Stimulated activated CD4-positive, alpha-beta T cell treated with anti-CD3 and anti-CD28 coated beads, Interleukin-12 subunit alpha, Interleukin-12 subunit beta, amount 100 ng/mL, for 4 hours (primary cell): ENCODE measurements at places on chromosomes 13 and 19.

DNA sequence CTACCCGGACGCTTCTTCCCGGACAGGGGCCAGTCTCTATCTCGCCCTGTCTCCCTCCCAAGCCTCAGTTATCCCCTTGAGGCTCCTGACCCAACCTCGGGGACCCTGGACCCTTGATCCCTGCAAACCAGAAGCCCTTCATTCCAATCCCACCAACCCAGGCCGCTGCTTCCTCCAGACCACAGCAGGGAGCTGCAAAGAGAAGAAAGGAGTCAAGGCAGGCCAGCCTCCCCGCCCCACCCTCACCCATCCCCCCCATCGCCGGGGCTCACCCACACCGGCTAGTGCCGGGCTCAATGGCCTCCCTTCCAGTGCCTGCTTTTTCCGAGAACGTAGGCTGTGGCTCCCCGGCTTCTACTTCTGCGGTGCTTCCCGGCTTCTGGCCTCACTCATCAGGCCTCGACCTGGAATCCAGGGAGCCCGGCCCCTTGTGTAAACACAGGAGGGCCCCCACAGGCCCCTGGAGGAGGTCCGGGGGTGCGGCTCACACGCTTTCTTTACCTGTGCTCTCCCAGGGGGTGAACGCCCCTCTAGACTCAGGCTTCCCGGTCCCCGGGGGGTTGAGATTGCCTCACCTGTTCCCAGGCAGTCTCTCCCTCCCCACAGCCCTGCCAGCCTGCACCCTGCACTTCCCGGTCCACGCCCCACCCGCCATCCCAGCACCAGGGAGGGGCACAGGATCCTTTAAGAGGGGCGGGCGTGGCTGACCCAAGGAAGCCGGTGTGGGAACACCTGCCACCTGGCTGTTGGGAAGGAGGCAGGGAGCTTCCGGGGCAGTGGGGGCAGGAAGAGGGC is at the start of gene FAM83E:
TSS of gene FAM83E (minus strand) at position 641 of the 795 bp plus-strand sequence. CDS start 1,704 bp downstream, outside the sequence.
- DNase-seq, result peak; percentile 40

GRCh38 chr13:20193907-20194631 is 1.3 kb upstream of the GJB2 start:
- no peak for DNase-seq

- DNase-seq, result no peak
Measured at GRCh38 chr13:48925001-48925400, 50.7 kb upstream of the FNDC3A start.

- DNase-seq, result no peak
Measured at GRCh38 chr13:66440938-66441337, 789.2 kb downstream of the PCDH9 start.

GRCh38 chr19:408441-408901 is 476 bp downstream of the C2CD4C start:
- DNase-seq, result no peak

- DNase-seq, result no peak
Measured at GRCh38 chr13:113769106-113769505, 10.1 kb downstream of the TMEM255B start.

GRCh38 chr13:107088061-107088460 is 520.1 kb upstream of the ARGLU1 start:
- no peak for DNase-seq

DNA sequence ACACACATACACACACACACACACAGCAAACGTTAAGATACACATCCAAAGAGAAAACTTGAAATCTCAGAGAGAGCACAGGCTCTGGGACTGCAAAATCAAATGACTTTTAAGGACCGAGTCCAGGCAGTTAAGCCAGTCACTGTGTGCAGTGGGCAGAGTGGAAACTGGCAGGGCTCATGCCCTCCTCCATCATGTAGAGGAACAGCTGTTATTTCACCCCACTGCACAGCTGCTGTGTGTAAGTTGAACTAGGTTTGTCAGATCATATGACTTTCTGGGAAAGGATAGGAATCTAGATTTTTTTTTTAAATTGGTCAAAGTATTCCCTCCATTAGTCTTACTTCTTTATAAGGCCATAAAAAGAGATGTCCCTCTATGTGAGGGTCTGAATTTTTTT is 1002.1 kb downstream of the UQCRFS1 start:
- DNase-seq, result no peak

DNA sequence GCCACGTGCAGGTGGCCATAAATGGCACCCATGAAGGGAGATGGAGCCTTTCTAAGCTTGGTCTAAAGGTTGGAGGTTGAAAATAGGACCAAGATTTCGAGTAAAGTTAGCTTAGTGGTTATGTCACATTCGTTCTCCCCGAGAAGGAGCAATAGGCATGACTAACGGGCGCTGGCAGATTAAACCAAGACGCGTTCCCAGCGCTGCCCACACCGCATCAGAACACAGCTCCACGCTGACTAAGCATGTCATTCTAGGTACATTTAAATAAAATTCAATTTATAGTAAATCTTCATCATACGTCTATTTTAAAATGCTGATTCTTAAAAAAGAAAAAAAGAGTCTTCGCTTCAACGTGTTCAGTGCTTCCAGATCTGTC is 95.0 kb upstream of the IRS2 start:
- no peak for DNase-seq

- no peak for DNase-seq
Measured at GRCh38 chr19:8192221-8192820, 16.8 kb upstream of the CERS4 start.

- DNase-seq, result no peak
Measured at GRCh38 chr13:113364311-113364889, 470 bp upstream of the GRTP1 start.

DNA sequence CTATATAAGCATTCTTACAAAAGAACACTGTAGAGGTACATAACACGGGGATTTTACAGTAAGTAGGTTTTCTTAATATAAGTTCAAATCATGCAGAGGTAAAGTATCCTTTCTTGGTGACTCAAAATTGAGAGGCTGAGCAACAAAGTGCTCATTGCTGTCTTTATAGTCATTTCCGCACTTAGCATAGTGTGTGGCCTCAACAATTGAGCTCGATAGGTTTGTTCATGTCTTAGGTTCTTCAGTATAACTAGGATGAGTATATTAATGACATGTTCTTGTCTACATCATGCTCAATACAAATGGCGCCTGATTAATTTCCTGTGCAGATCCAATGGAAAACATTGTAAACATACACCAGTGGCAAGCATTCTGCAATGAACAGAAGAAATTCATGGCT is 1.4 kb downstream of the WDFY2 start:
- no peak for DNase-seq

DNA sequence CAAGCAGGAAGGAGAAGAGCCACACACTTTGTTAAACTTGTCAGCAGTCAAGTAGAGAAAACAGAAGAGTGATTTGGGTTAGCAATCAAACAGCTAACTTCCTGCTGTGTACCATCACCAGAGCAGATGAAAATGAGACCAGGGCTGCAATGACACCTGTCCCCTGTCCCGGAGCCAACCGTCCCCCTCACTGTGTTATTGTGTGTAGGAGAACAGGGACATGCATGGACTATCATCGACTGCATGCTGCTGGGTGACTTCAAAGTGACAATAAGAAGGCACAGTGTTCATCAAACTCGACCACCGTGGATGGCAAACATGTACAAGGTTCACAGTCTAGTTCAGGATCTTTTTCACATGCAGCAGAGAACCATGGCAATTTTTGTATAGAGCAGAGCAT is 94.0 kb upstream of the SLC15A1 start:
- DNase-seq, result no peak

- no peak for DNase-seq
Measured at GRCh38 chr13:21289475-21289874, 113.0 kb downstream of the MRPL57 start.

DNA sequence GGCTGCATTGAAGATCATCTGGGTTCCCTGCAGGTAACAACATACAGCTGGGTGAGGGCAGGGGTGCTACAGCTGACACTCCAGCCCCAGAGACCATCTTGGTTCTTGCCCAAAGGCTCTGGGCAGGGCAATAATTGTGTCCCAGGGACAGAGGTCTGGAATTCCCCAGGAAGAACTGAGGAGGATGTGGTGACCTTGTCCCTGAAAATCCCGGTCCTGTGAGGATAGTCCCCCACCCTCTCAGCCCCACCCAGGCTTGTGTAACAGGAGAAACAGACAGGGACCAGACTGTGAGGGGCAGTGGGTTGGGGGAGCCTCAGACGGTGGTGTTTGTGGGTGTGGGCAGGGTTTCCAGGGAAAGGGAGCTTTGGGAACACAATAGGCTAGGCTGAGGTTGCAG is 63.5 kb downstream of the COLGALT1 start:
- DNase-seq, result no peak

DNA sequence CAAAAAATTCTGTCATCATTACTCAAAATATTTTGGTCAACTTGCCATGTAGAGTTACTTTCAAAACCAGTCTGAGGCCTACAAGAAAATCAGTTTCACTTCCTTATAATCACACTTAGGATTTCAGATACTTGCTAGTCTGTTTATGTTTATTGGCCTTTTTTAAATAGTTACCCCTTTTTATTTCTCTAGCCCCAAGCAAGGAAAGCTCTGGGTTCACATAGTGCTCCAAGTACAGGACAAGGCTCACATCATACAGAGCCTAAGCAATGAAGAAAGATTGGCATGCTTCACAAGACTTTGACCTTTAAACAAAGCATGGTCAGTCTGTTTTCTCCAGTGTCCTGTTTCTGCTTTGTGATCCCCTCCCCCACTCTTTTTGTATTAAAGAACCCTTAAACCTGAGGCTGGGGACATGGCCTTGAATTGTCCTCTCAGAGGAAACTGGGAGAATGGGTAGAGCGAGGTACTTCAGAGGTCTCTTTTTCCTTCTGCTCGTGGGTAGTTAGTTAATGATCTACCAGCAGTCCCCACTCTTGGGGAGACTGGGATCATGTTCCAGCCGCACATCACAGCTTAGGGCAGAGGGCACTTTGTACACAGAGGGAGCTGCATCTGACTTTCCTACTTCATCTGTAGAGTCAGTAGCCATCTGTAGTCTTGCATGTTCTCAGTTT is 30.7 kb downstream of the CEACAM1 start:
- DNase-seq, result no peak

DNA sequence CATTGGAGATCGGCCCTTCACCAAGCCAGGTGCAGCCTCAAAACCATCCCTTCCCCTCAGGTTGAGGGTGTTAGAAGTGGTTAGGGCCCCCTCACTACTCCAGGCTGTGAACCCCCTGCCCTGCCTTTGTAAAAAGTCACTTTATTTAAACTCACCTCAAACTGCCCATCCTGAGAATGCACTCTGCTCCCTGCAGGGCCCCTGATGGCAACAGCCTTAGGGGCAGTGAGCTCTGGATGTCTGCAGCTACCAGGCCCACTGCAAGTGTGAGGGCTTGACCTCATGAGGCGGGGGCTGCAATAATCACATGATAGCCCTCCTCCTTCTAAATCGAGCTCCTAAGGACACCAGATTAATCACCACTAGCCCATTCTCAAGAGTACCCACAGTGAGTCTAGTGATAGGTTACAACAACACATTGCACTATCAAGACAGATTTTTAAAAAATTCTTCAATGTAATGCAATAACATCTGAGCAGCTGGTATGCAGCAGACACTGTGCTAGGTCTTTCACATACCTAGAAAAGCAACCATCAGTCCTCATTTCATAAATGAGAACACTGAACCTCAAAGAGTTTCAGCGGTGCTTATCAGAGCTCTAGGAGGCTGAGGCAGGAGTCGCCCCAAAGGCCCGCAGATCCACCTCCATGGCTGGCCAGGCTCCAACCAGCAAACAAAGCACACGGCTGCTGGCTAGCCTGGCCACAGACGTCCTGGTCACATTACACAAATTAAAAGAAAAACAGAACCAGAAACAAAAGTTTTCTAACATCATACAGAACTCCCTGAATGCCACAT is 26.0 kb downstream of the SLC7A1 start:
- no peak for DNase-seq

DNA sequence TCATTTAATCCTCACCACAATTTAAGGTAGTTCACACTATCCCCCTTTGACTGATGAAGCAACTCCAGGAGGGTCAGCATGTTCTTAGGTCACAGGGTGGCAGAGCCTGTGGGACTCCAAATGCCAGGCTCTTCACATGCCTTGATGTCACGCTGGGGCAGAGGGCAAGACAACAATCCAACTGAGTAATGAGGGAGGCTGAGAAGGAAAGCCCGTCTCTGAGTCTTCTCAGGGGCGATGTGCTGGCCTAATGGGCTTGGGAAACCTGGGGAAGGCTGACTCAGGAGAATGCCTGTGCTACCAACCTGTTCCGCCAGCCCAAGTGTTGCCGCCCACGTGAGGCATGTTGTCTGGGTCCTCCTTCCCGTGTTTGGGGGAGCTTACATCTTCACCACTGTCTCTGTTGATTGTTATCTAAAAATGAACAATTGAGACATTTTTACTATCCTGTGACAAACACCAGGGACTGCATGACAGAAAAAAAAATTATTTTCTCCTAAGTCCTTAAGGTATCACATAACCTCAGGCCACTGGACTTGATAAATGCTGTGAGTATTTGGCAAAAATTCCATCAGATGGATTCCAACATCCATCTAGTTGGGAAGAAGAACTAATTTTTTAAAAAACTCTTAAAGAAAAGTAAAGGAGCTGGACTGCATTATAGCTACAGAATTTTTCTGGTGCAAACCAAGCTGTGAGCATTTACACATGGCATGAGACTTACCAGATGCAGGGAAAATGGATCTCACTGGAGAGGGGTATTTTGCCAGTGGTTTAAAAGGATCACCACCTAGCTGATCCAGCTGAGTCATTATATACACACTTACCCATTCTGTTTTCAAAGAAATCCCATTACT is 157.5 kb downstream of the RGCC start:
- no peak for DNase-seq

GRCh38 chr19:46784262-46785053 is 3.9 kb downstream of the SLC1A5 start:
- DNase-seq, result peak; percentile 54

GRCh38 chr19:10420444-10421239 is at the start of gene PDE4A:
Gene PDE4A (plus strand): TSS chr19:10420538. CDS start chr19:10420765, 227 bp downstream.
- no peak for DNase-seq

- peak; percentile 73 for DNase-seq
Measured at GRCh38 chr13:97221989-97222700, at the start of gene MBNL2. Gene MBNL2 (plus strand): TSS chr13:97222333. CDS start chr13:97276236, 53,903 bp downstream.

DNA sequence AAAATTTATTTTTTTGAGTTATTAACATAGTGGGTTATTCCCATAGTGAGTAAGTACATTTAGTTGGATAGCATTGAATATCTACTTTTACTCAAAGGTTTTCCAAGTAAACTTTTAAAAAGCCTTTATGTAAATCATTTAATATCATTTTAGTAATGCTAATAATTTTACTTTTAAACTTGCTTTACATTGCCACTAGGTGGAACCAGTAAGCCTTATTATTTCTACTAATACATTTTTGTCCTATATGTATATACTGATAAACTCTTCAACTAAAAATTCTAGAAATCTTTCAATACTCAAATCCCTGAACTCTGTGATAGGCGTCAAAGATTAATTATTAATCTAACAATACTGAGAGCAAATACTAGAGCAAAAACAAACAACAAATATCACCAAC is 1709.2 kb upstream of the PCDH20 start:
- no peak for DNase-seq

- DNase-seq, result no peak
Measured at GRCh38 chr19:31512181-31512970, 163.1 kb upstream of the TSHZ3 start.

DNA sequence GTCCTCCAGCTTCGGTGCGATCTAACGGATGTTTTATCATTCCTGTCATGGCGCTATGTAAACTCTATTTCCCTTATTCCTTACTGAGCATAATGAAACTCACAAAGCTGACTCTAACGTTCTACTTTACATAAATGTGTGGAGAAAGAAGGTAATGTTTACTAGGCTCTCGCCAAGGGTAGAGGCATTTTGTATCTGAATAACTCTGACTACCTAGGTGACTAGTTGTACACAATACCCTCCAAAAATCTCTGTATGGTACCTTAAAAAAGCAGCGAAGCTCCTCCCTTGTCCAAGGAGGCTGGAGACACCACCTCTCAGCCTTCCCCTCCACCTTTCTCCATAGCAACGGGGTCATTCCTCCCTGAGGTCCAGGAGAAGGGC is 316 bp upstream of the ZNF530 start:
- no peak for DNase-seq

- DNase-seq, result no peak
Measured at GRCh38 chr13:28089065-28089464, 11.3 kb downstream of the FLT3 start.
